ENCODE measurements at places on chromosomes 6 and 20.

DNA sequence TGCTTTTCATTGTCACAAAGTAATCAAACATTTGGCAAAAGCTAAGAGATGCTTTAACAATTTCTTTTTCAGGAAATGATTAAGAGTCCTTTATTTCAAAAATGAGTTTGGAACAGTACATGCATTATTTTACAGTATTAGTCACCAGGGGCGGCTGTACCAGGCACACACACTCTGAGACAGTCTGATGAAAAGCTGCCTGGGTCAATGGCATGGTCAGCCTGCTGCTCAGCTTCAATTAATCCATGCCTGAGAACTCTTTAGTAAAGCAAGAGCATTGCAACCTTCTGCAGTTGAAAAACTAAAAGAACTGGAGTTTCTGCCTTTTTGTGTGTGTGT is 105.5 kb downstream of the TULP4 start:
- no peak for DNase-seq

- DNase-seq = no peak
Measured at GRCh38 chr6:37435816-37436215, 2.8 kb downstream of the CMTR1 start.

GRCh38 chr6:121491576-121491975 is 56.1 kb downstream of the GJA1 start:
- DNase-seq = no peak

GRCh38 chr6:40359808-40360207 is 227.4 kb downstream of the LRFN2 start:
- DNase-seq = no peak

GRCh38 chr6:160069459-160069858 is 52.2 kb upstream of the SLC22A1 start:
- no peak for DNase-seq

DNA sequence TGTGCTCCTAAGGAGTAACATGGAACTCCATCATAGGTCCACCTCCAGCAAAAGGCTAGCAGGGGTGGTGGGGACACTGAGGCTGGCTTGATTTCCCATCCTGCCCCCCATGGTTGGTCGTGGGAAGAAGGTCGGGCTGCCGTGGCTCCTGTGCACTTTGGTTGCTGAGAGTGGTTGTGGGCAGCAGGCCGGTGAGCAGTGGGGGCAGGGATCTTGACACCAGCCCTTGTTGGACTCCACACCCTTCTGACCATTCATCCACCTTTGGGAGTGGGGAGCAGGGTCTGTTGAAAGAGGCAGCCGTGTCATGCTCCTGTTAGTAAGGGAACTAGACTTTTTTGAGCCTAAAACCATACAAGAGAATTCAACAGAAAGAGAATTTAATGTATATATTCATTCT is 175.2 kb downstream of the ARID1B start:
- DNase-seq = no peak

DNA sequence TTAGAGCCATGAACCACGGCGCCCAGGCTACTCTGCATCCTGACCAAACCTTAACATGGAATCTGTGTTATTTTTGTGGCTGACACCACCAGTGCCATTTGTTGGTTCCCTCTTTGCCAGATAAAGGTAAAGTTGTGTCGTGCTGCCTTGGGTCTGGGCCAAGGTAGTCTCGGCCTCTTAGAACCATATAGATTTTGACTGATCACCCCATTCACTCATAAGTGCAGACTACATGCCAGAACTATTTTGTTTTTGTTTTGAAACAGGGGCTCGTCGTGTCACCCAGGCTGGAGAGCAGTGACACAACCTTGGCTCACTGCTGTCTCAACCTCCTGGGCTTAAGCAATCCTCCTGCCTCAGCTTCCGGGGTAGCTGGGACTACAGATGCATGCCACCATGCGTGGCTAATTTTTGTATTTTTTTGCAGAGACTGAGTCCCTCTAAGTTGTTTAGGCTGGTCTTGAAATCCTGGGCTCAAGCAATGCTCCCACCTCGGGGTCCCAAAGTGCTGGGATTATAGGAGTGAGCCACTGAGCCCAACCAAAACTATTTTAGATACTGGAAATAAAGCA is 19.2 kb upstream of the RIPOR3 start:
- peak; percentile 86 for DNase-seq

DNA sequence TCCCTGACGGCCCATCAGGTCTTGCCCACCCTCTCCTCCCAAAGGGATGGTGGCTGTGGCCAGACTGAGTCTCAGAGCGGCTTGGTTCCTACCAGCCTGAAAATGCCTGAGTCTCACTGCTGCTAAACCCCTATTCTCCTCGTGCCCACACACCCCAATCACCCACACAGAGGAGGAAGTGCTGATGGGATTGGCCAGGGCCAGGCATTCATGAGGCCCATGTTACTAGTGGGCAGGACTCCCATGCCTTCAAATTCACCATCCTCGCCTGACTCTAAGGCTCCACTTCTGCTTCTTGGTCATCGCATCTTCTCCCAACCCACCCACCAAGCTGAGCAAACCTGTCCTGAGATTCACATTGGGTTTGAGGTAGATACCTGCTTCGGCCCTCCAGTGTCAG is 80.1 kb upstream of the CST7 start:
- no peak for DNase-seq

- no peak for DNase-seq
Measured at GRCh38 chr20:64151633-64152530, 12.4 kb upstream of the MYT1 start.

DNA sequence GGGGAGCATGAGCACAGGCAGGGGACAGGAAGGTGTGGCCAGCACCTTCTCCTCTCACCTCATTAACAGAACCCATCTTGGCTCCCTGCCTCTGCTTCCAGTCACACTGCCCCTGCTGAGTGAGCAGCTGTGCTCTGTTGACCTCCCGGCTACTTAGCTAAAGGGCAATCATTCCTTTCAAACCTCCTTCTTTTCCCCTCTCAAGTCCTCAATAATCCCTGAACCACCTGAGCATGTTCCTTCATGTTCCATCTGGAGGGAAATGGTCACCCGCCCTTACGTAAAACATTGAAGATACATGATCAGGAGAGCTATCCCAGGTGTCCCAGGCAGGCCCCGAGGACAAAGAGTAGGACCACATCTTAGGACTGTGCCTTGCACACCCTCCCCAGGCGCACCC is 21.7 kb upstream of the MRPS10 start:
- no peak for DNase-seq

DNA sequence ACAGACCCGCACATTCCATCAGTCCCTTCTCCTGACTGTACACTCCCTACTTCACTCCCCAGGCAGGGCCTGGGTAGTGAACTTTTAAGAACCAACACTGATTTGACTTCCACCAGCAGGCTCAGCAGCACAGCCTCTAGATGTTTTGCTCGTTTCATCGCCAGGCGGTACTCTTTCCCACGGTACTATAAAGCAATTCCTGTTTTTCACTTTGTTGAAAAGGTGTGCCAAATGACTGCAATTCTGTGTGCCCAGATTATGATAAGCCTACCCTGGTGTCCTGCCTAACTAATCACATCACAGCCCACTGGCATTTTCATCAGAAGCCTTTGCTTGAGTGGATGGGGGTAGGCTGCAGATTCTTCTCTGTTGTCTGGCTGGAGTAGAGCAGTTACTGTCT is 12.9 kb upstream of the WTAP start:
- no peak for DNase-seq

DNA sequence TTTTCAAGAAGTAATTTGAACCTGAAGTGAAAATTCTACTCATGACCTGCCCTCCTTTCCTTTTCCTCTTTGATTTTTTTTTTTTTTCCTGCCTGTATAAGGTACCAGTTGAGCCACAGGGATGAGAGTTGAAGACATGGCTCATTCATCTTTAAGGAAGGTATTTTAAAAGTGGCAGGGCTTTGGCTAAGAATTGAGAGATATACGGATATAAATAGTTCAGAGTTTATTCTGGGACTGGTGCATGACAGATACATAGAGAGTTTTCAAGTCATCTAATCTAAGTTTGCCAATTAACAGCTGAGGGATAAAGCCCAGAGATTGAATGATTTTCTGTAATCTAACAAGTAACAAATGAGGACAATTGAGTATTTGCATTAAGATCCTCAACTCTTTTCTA is 69.8 kb downstream of the BTBD3 start:
- DNase-seq = no peak

DNA sequence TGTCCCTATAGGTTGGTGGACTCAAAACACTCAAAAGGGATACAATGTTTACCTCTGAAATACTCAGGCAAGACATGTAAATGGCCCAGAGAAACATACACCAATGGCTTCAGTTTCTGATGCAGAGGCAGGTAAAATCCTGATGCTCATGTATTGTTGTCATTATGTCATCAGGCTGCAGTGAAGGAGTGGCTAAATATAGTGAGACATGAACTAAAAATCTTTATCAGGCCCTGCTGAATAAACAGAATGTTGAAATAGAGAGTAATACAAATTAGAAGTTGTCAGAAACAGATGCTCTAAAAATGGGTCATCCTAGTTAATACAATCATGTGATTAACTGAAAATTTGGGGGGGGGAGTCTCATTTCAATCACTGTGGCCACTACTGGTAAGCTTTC is 20.4 kb downstream of the PTPRK start:
- no peak for DNase-seq

All from HS-5 (cell line).